Memory B cell (primary cell): ENCODE measurements at places on chromosomes 13 and 19.

GRCh38 chr13:22929381-22930126 lies 251.2 kb upstream of the SGCG start:
- no peaks in the 10 kb centered on the region for H3K36me3 ChIP-seq
- DNase-seq, result no peak
- H3K27me3 ChIP-seq, result peaks cover 10% of the 10 kb centered on the region
- no peak overlapping the region for H3K4me3 ChIP-seq
- no peak overlapping the region for H3K27ac ChIP-seq

GRCh38 chr19:41870401-41870873 lies 6.6 kb upstream of the CD79A start:
- H3K27me3 ChIP-seq, result no peaks in the 10 kb centered on the region
- H3K36me3 ChIP-seq, result peaks cover 13% of the 10 kb centered on the region
- H3K4me1 ChIP-seq, result peaks cover 47% of the 10 kb centered on the region
- no peak for DNase-seq
- H3K27ac ChIP-seq, result peak overlapping the region; percentile 93
- H3K4me3 ChIP-seq, result peak overlapping the region; percentile 29

DNA sequence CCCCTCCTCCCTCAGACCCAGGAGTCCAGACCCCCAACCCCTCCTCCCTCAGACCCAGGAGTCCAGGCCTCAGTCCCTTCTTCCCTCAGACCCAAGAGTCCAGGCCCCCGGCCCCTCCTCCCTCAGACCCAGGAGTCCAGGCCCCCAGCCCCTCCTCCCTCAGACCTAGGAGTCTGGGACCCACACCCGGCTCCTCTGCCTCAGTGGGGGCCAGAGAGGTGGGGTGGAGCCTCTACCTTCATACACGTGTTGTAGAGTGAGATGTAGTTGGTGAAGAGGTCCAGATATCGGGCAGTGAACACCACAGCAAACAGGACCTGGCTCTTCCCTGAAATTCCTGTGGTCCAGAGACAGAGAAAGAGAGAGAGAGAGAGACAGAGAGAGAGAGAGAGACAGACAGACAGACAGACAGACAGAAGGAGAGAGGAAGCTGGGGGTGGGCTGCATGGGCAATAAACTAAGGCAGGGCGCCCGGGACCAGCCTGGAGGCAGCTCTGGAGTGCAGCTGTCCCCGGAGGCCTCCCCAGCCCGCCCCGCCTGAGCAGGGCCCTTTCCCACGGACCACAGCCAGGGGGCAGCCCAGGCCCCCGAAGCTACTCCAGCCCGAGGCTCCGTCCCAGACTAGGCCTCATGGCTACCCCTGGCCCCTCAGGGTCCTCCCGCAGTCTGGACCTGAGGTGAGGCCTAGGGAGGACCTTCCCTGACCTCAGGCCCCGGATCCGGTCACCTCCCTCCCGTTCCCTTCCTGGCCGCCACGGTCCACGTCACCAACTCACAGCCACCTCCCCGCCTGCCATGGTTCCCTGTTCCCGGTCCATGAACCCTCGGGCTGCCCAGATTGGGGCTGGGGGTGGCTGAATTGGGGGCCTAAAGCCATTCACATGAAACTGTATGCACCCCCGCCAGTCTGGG lies 907 bp downstream of the KDELR1 start:
- H3K4me3 ChIP-seq, result peak overlapping the region; percentile 99
- peaks cover 13% of the 10 kb centered on the region for H3K27me3 ChIP-seq
- DNase-seq, result peak; percentile 60
- H3K4me1 ChIP-seq, result peaks cover 31% of the 10 kb centered on the region
- peaks cover 7% of the 10 kb centered on the region for H3K36me3 ChIP-seq

DNA sequence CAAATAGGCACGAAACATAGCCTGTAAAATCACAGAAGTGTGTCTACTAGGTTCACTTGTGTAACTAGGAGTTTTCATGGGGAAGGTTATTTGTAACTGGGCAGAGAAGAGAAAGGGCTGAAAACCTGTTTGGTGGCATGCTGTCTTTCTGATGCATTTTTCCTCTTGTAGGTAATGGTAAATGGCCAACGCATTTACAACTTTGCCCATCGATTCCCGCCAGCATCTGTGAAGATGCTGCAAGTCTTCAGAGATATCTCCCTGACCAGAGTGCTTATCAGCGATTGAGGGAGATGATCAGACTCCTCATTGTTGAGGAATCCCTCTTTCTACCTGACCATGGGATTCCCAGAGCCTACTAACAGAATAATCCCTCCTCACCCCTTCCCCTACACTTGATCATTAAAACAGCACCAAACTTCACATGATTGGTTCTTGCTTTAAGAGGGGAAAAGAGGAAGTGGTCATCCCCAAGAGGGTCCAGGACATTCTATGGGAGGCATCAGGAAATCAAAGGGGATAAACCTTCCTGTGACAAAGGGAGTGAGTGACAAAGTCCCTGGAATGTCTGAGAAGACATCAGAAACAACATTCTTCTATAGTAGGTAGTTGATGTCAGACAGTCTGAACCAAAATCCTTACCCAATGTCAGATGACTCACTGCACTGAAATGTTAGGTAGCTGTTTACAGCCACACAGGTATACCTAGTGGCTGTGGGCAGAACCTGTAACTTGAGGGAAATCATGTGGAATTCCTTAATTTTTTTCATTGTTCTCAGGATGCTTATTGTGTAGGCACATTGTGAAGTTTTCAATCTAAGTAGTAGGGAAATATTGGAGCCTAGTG lies 5.0 kb downstream of the LGALS14 start:
- no peak overlapping the region for H3K27ac ChIP-seq
- DNase-seq, result no peak
- no peaks in the 10 kb centered on the region for H3K36me3 ChIP-seq
- H3K27me3 ChIP-seq, result peaks cover 16% of the 10 kb centered on the region
- no peak overlapping the region for H3K4me3 ChIP-seq

DNA sequence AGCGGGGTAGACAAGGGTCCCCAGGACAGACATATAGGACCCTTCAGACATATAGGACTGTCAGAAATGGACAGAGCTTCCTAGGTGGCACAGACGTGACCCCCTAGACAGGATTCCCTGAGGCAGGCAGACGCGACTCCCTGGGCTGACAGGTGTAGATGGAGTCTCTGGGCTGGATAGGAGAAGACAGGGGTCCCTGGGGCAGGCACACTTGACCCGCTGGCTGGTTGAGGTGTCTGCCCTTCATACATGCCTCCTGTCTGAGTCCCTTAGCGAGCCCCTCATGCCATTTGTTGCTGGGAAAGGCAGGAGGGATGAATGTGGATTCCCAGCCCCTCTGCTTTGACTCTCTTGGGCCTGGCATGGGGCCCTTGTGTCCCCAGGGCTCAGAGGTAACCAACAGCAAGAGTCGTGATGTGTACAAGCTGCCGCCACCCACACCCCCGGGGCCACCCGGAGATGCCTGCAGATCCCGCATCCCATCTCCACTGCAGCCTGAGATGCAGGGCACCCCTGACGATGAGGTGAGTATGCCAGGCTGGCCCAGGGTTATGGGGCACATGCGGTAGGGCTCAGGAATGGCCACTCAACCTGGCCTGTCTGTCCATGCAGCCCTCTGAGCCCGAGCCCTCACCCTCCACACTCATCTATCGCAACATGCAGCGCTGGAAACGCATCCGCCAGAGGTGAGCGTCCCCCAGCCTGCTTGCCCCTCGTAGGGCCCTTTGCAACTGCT lies 3.0 kb downstream of the HSPB6 start:
- H3K4me3 ChIP-seq, result no peak overlapping the region
- H3K27me3 ChIP-seq, result peaks cover 13% of the 10 kb centered on the region
- no peak overlapping the region for H3K27ac ChIP-seq

- H3K27ac ChIP-seq, result peak overlapping the region; percentile 48
- H3K4me3 ChIP-seq, result no peak overlapping the region
- DNase-seq, result no peak
Observed at GRCh38 chr19:38730731-38731589, 13.3 kb downstream of the CAPN12 start.

DNA sequence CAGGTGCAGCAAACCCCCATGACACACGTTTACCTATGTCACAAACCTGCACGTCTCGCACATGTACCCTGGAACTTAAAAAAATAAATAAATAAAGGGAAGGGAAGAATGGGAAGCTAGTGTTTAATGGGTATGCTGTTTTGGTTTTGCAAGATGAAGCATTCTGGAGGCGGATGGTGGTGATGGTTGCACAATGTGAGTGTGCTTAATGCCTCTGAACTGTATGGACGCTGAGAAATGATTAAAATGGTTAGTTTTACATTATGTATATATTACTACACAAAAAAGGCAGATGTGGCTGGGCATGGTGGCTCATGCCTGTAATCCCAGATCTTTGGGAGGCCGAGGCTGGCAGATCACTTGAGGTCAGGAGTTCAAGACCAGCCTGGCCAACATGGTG lies 17.8 kb downstream of the NFILZ start:
- no peak overlapping the region for H3K4me3 ChIP-seq
- no peaks in the 10 kb centered on the region for H3K36me3 ChIP-seq
- H3K4me1 ChIP-seq, result no peaks in the 10 kb centered on the region
- DNase-seq, result no peak
- no peak overlapping the region for H3K27ac ChIP-seq

GRCh38 chr13:97880311-97880675 lies 73.2 kb upstream of the IPO5 start:
- H3K4me1 ChIP-seq, result no peaks in the 10 kb centered on the region
- no peak overlapping the region for H3K27ac ChIP-seq
- peaks cover 22% of the 10 kb centered on the region for H3K27me3 ChIP-seq
- H3K36me3 ChIP-seq, result no peaks in the 10 kb centered on the region
- no peak overlapping the region for H3K4me3 ChIP-seq

DNA sequence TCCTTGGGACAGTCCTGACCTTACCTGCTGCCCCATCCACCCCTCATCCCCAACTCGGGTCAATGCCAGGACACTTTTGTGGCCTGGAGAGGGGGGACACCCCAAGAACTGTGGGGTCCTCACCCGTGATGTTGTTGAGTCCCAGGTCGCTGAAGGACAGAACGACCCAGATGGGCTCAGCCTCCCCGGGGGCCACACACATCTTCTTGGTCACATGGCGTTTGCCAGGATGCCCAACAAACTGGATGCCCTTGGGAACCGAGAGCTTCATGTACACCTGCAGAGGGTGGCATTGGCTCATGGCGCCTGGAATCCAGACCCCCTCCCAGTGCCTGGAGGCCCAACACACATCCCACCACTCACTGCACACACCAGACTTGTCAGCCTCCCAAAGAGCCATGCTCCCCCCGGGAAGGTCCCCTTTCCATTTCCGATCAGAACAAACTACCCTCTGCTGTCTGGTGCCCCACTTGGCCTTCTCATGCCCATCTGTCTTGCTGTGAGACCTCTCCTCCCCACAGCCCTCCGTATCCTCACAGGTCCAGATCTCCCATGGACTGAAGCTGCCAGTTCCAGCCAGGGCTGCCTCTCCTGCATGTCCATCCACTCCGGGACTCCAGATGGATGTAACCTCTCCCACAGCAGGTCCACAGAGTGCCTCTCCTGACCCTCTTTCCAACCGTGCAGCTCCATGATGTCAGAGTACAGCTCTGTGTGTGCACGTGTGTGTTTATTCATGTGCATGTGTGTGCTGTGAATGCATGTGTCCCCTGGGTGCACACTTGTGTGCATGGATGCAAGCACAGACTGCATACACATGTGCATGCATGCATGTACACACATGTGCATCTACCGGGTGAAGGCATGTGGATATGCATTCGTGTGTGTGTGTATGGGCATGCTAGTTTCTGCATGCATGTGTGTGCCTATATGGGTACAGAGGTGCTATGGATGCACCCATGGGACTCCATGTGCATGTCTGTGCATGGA lies 58.4 kb downstream of the F2RL3 start:
- no peaks in the 10 kb centered on the region for H3K36me3 ChIP-seq
- DNase-seq, result no peak
- no peak overlapping the region for H3K4me3 ChIP-seq
- H3K27ac ChIP-seq, result no peak overlapping the region
- H3K27me3 ChIP-seq, result peaks cover 20% of the 10 kb centered on the region

DNA sequence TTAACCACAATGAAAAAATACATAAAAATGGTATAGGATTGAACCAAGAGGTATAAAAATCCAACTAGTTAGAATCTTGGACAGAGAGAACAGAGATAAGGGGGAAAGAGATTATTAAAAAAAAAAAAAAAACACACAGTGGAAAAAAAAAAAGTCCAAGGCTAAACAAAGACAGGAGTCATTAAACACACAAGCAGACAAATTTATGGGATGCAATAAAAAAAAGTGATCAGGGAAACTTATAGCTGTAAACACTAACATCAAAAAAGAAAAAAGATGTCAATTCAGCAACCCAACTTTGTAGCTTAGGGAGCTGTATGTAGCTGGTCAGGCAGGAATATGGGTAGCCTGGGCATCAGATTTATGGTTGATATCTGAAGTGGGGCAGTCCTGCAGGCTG lies 129.0 kb downstream of the DNAJC3 start:
- DNase-seq, result no peak
- peaks cover 9% of the 10 kb centered on the region for H3K36me3 ChIP-seq
- peaks cover 2% of the 10 kb centered on the region for H3K27me3 ChIP-seq
- no peaks in the 10 kb centered on the region for H3K4me1 ChIP-seq
- H3K4me3 ChIP-seq, result no peak overlapping the region

DNA sequence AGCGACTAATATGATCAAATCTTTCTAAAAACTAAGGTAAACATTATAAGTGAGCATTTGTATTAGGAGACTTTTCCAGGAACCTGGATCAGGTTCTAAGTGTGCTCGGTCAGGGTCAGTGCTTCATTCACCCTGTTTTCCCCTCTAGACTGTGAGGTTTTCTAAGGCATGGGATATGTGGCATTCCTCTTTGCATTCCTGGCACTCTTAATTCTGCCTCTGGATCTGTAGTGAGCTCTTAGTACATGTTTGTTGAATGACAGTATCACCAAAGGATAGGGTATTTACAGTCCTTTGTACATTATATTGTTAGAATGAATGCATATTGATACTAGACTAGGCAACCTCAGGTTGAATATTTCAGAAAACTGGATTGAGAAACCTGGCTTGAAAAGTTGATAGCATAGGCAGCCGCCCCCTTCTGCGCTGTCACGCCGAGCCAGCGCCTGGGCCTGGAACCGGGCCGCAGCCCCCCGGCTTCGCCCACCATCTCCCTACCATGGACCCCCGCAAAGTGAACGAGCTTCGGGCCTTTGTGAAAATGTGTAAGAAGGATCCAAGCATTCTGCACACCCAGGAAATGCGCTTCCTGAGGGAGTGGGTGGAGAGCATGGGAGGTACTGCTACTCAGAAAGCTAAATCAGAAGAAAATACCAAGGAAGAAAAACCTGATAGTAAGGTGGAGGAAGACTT lies 156.5 kb downstream of the KCNRG start:
- no peak overlapping the region for H3K27ac ChIP-seq
- H3K4me1 ChIP-seq, result peaks cover 3% of the 10 kb centered on the region
- no peaks in the 10 kb centered on the region for H3K36me3 ChIP-seq
- no peak for DNase-seq
- H3K27me3 ChIP-seq, result no peaks in the 10 kb centered on the region
- H3K4me3 ChIP-seq, result no peak overlapping the region

- no peak overlapping the region for H3K4me3 ChIP-seq
- no peak overlapping the region for H3K27ac ChIP-seq
- no peak for DNase-seq
- H3K4me1 ChIP-seq, result no peaks in the 10 kb centered on the region
- peaks cover 4% of the 10 kb centered on the region for H3K27me3 ChIP-seq
Observed at GRCh38 chr13:76683854-76684253, 202.4 kb downstream of the KCTD12 start.

DNA sequence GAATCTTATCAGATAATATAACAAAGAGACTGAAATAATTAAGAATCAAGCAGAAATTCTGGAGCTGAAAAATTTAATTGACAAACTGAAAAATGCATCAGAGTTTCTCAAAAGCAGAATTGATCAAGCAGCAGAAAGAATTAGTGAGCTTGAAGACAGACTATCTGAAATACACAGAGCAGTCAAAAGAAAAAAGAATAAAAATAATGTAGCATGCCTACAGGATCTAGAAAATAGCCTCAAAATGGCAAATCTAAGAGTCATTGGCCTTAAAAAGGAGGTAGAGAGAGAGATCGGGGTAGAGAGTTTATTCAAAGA lies 39.2 kb downstream of the CAB39L start:
- peaks cover 2% of the 10 kb centered on the region for H3K27me3 ChIP-seq
- DNase-seq, result no peak
- H3K36me3 ChIP-seq, result peaks cover 25% of the 10 kb centered on the region
- no peak overlapping the region for H3K27ac ChIP-seq
- H3K4me3 ChIP-seq, result no peak overlapping the region
